Activated naive CD4-positive, alpha-beta T cell (primary cell): ENCODE measurements at places on chromosomes 5 and 9.

DNA sequence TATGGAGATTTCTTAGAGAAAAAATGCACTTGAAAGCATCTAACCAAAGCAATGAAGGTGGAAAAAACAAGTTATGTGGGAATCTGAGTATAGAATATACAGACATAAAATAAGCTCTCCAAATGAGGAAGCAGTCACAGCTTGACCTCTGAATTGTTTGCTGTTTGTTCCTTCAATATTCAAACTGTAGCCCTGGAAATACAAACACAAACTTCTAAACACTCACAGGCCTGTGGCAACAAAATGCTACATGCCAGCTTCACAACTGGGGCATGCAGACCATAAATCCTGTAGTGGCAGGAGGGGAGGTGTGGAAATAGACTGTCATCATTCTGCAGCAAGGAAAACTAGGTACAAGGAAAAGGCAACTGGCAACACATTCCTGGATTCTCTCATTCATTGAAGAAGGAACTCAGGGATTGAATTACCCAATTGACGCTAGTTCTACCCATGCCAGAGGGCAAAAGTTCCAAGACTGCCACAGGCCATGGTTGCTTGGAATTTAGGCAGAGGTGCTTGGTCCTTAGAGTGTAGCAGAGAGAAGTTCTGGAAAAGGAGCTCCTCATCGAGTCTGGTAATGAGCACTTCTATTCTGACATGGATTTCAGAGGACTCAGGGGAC lies 349.6 kb downstream of the PDE4D start:
- no peak for DNase-seq

- DNase-seq, result no peak
These were observed 135.4 kb downstream of the ISL1 start for GRCh38 chr5:51518607-51519006.

DNA sequence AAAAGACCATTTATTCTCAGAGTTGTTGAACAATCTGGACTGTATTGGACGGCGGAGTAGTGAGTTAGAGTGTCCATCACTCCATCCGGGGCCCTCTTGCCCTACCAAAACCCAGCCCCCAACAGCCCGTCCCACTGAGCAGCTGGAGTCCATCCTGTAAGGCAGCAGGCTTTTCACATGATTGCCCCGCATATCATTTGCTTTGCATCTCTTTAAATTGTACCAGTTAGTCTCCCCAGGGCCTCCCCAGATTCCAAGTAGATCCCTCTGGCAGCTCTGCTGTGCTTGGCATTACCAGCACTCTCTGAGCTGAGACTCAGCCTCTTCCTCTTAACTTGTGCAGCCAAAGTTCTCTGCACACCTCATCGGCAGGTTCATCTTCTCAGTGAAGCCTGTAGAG lies 48.6 kb upstream of the ADCY2 start:
- no peak for DNase-seq

DNA sequence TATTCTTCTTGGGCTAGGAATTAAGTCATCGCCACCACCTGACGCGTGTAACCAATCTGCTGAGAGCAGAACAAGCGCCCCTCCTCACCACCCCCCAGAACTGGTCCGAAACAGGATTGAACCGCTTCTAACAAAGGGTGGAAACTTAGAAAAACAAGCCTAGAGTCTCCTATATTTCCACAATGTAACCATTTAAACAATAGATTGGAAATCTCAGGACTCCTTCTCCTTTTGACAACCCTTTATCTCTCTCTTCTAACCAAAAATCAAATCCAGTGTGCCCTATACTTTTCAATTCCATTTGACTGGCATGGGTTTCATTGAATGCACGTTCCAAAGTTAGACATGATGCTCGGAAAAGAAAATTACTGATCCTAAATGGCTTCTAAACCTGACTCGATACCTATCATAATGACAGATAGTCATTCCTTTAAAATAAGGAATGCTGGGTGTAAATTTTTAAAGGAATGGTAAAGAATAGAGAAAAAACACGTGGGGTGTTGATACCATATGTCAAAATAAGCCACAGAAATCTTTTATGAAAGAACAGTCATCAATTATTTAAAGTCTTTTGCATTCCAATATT lies 1.2 kb downstream of the ARRDC3 start:
- peak; percentile 37 for DNase-seq

- DNase-seq, result no peak
These were observed 81.1 kb downstream of the AOPEP start for GRCh38 chr9:94807556-94807955.

- no peak for DNase-seq
These were observed 84.8 kb upstream of the PAM start for GRCh38 chr5:102670224-102670836.

GRCh38 chr9:35829084-35829763 lies at the start of gene TMEM8B:
Gene TMEM8B (plus strand): TSS chr9:35829228. CDS start chr9:35829448, 220 bp downstream.
- peak; percentile 82 for DNase-seq

DNA sequence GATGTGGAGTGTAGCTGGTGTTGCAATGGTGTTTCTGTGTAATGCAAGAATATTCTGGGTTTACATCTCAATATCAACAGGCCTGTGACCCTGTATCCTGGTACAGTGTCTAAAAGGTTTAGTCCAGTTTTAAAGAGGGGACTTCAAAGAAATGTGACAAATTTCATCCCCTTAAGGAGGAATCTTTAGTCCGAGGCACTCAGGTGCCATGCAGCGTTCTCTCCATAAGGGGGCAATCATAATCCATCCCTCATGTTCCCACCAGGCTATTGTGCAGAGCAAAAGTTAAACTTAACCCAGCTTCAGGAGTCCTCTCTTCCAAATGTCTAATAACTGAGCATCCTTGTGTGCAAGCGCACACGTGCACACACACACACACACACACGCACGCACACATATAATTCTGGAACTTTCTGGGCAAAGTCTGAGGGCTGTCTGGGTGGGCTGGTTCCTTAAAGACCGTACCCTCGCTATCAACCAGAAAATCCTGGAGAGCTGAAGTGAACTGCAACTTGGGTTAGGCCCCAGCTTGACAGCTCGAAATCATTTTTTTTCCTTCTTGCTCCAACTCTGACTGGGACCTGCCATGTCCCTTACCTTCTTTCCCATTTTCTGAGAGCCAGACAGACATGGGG lies 46.0 kb downstream of the CRB2 start:
- DNase-seq, result no peak

- no peak for DNase-seq
These were observed 103.1 kb downstream of the EHMT1 start for GRCh38 chr9:137721899-137722298.

GRCh38 chr9:124860582-124861341 lies 995 bp downstream of the RPL35 start:
- no peak for DNase-seq

DNA sequence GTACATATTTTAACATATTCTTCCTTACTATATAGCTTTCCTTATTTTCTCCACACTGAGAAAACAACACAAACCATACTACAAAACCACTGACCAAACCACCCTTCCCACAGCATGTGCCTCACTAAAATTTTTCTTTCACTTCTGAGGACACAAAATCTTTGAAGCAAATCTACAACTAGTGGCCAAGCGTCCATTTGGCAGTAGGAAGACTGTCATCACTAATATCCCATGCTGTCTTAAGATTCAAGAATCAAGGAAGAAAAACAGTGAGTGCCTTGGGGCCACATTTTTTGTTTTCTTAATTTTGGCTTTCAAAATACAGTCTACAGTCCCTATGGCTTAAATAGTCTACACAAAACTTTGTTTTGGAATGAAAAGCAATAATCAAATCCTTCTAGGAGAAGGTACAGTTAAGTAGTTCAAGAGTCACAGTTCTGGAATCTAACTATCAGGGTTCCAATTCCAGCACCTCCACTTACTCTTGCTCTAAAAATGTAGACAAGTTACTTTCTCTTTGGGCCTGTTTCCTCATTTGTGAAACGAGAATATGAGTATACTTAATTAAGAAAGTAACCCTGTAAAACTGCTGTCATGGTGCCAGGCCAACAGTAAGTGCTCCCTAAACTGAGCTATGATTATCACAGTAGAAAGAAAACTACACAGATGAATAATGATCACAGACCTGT lies 227.9 kb downstream of the BNC2 start:
- no peak for DNase-seq

DNA sequence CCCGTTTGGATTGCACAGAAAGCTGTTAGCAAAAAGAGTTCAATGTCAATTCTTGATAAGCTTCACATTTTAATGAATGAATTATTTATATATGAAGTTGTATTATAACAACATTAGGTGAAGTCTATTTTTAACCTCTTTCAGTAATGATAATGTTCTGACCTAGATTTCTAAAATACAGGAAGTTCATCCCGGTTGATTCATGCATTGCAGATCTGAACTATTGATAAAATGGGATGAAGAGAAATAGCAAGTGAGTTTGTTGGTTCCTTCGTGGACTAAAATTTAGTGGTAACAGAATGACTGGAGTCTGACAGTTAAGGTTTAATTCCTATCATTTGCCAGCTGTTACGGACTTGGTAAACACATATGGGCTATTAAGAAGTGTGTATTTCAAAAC lies 180.5 kb downstream of the PCSK1 start:
- DNase-seq, result no peak

- no peak for DNase-seq
These were observed 8.0 kb downstream of the BRD3 start for GRCh38 chr9:134059661-134060395.

GRCh38 chr5:16548115-16548514 lies 68.7 kb downstream of the RETREG1 start:
- DNase-seq, result no peak

DNA sequence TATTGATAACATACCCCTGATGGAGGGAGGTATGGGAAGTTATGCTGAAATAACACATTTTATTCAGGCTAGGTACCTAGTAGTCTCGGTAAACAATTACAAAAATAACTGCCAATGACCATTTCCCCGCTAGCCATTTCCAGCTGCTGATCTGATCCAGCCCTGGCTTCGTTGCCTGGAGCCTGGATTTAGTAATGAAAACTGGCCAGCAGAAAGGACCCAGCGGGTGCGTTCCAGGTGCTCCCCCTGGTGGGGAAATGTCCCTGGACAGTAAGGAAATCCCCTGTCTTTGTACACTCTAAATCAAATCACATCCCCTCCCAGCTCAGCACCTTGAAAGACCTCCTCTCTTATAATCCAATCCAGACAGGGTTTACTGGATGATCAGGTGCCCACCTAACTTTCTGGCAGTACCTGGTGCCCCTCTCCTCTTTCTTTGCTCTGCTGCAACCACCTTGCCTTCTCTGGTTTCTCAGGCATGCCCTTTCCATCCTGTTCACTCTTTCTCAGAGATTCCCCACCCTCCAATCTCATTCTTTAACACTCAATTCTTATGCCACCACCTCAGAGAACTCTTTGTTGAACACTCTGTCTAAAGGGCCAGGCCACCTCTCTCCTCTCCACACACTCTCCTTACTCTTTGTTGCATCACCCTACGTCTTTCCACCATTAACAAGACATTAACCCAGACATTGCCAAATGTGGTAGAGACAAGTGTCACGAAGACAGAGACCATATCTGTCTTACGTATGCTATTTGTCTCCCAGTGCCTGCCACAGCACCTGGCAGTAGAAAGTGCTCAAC lies 50.1 kb upstream of the SMAD5 start:
- no peak for DNase-seq

DNA sequence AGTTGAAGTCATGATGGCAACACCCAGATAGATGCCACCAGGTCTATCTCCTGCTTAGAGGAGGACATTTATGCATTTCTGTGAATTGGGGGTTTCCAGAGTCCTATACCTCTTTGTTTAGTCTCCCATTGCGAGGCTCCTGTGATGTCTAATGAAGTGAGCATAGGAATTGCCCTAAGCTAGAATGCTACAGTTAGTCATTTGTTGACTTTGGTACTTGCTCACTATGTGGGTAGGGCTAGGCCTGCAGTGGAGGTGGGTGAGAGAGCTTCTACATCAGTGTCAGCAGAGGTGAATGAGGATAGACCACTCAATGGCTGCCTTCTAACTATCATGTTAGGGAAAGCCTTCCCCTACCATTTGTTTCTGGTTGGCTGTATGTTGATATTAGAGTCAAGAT lies 173.3 kb upstream of the POC5 start:
- DNase-seq, result no peak

- DNase-seq, result no peak
These were observed 71.4 kb downstream of the FBXO38 start for GRCh38 chr5:148455185-148455584.

- no peak for DNase-seq
These were observed 7.3 kb upstream of the ALDH1B1 start for GRCh38 chr9:38384990-38385848.

DNA sequence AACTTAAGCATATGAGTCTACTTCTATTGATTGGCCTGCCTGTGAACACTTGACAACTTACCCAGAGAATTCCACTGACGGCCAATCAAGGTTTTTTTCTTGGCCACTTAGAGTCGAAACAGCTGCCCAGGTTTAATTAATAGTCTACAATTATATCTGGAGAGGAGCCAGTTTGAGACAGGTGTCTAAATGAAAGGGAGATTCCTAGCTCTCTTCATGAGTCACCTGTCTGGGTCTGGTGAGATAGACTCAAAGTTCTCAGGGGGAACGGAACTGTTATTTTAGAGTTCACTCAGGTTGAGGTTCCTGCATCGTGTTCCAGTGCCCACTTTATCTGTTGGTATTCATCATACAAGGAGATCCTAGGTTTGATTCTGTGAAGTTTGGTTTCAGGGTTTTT lies 111.0 kb downstream of the CD180 start:
- DNase-seq, result no peak

DNA sequence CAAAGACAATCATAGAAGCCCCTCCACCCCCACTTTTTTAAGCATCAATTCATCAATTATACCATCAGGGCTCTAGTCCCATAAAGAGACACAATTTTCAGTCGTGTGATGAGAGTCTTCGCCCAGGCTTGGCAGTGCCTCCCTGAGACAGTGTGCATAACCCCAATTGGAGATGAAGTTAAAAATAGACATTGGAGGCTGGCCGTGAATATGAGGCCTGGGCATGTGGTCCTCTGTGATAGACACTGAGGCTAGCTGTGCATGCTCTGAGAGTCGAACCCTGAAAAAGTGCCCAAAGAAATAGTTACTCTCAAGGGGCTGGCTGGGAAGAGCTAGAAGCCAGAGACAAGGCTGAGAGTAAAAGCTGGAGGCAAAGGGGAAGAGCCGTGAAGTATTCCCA lies 248.6 kb upstream of the NR4A3 start:
- DNase-seq, result no peak

- no peak for DNase-seq
These were observed 222.5 kb downstream of the EPB41L4A start for GRCh38 chr5:112196584-112196983.

DNA sequence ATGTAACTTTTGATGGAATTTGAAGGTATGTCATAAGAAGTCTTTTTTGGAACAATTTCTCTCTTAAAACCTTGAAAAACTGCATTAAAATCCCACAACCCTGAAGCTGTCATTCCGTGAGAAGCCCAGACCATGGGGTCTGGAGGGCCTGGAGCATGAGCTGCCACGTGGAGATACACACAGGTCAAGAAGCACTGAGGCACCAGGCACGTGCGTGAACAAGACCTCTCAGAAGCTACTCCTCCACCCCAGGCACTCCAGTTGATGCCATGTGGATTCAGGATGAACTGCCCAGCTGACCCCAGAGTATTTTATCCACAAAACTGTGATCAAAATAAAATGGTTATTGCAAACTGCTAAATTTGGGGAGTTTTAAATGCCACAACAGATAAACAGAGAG lies 227.5 kb upstream of the BRINP1 start:
- DNase-seq, result no peak

- DNase-seq, result no peak
These were observed 400.1 kb upstream of the PCSK5 start for GRCh38 chr9:75490326-75490725.

GRCh38 chr5:115627295-115627865 lies 1.5 kb upstream of the TMED7 start:
- DNase-seq, result no peak

- DNase-seq, result no peak
These were observed 25.9 kb downstream of the SELENOP start for GRCh38 chr5:42785756-42786155.
